ENCODE measurements at places on chromosomes 1 and 21. TPM values are rescaled to one million over a fixed set of nuclear protein-coding genes. Genes with fewer than 3 reads are reported as not detected.

Gene SPRR3
- total RNA-seq, result 1.9 TPM

DNA sequence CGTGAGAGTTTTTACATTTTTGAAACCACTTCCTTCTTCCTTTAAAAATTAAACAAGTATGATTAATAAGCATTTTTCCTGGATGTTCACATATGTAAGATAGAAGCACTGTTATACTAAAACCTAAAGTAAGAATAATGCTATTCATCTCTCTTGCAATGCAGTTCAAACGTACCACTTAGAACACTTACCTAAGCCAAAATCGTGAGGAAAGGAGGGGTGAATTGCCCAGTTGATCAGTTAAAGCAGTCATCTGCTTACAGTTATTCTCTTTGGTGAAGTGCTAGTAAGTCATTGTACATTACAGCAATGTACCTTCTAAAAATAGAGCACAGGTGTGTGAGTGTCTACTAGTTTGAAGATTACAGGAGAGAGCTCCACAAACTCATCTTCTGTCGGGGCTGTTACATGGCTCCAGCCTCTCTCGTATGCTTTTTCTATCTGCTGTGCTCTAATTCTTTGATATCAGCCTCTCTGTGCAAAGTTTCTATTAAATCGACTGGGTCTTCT, 3.4 kb downstream of the NCAM2 start:
- no peak for DNase-seq
- H3K27ac ChIP-seq, result no peak overlapping the region
- H3K4me1 ChIP-seq, result peaks cover 5% of the 10 kb centered on the region
- no peaks in the 10 kb centered on the region for H3K36me3 ChIP-seq
- H3K4me3 ChIP-seq, result no peak overlapping the region

Gene CAMK1G
- 2.4 TPM for total RNA-seq

Gene EDARADD
- 2.3 TPM for total RNA-seq

DNA sequence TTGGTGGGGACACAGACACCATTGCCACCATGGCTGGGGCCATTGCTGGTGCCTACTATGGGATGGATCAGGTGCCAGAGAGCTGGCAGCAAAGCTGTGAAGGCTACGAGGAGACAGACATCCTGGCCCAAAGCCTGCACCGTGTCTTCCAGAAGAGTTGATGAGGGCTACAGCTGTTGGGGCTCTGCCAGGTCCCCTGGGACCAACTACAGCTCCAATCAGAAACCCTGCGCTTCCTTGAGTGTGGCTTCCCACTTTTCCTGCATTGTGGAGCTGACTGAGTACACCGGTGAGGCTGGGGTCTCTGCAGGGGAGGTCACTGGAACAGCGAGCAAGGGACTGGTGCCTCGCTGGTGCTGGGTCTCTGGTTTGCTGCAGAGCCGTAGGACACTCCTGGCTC, 4.5 kb downstream of the ADPRS start:
- no peak for DNase-seq
- H3K27ac ChIP-seq, result no peak overlapping the region
- H3K27me3 ChIP-seq, result no peaks in the 10 kb centered on the region
- H3K36me3 ChIP-seq, result peaks cover 50% of the 10 kb centered on the region

DNA sequence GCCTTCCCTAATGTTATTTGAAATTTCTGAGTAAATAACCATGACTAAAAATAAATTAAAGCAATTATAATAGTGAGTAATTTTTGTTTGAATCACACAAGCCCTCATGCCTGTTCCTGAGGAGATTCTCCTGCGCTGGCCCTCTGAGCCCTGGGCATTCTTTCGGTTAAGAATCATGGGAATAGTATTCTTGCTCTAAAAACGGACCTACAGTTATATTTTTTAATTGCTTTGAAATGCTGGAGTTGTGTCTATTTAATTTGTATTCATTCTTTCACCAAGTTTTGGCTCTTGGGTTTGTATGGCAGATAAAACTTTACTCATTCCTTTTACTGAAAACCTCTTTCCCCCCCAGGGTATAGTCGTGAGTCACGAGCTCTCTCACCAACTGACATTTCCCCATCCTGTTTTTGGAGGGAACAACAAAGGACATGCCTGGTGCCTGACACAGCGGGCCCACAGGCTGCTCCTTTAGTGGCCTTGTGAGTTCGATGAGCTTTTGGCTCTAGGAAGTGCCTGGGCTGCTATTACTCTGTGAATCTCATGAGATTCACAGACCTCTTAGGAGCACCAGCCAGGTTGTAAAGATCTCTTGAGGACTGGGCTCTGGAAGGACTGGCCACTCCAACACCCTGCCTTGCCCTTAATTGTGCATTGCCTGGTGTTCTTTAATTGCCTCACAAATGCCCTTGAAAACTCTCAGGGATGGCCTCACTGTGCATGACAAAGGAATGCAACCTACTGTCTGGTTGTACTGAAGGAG, 58.6 kb downstream of the DDR2 start:
- no peak overlapping the region for H3K4me3 ChIP-seq
- H3K27me3 ChIP-seq, result no peaks in the 10 kb centered on the region
- no peaks in the 10 kb centered on the region for H3K36me3 ChIP-seq
- DNase-seq, result no peak
- peak overlapping the region; percentile 69 for H3K27ac ChIP-seq

Gene MPL
- 0.67 TPM for total RNA-seq

Gene CDK18
- total RNA-seq, result 19.1 TPM

Data from lung (tissue), 17 donors.